ENCODE measurements at places on chromosomes 2 and 18.

DNA sequence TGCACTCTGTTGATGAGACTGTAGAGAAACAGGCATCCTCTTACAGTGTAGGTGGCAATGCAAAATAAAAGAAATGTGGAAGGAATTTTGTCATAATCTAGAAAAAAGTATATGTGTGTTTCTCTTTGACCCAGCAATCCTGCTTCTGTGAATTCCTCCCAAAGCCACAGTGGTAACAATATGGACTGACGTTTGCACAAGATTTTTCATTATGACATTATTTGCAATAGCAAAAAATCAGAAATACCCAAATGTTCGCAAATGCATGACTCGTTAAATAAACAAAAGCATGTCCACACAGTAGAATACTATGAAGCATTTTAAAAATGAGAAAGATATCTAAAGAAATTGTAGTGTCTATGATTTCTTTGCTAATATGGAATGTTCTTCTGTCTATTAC is 255.2 kb upstream of the NRP2 start:
- no peak for DNase-seq

DNA sequence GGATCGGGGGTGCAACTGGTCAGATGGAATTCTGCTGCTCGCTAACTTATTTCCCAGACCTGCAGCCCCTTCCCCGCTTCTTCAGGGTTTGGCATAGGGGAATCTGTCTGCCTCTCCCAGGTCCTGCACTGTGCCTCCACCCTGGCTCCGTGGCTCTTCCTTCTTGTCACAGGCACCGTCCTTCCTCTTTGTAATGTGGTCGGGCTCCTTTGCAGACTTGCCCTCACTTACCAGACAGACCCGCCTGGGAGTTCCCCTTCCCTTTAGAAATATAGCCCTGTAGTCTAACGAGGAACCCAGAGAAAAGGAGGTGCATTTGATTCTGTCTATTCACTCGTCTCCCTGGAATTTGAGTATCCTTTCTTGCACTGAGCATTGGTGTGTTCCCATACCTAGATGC is 63.9 kb upstream of the PAX8 start:
- DNase-seq: no peak

DNA sequence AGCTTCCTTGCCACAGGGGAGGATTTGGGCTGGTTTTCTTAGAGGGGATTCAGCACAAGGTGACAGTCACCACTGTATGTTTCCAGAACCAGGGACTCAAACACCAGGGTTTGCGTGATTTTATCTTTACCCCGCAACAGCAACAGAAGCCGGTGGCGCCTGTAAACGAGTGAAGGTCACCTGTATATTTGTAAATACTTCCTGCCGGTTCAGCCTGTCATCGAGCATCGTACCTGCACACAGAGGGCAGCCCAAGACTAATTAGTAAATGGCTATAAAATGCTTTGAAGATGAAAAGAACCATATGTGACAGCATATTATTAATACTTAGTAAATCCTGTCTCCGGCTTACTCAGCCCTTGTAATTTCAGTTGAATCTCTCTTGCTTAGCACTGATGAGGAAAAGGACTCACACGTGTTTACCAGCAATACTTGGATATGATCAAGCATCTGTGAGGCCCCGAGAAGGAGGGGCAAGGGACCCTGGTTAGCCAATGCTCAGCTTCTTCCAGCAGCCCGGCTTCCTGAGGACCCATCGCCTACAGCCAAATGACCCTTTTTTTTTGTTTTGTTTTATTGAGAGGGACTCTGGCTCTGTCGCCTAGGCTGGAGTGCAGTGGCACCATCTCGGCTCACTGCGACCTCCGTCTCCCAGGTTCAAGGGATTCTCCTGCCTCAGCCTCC is 51.3 kb upstream of the FOSL2 start:
- no peak for DNase-seq

GRCh38 chr2:241957276-241957675 is 87.7 kb downstream of the RTP5 start:
- no peak for DNase-seq

DNA sequence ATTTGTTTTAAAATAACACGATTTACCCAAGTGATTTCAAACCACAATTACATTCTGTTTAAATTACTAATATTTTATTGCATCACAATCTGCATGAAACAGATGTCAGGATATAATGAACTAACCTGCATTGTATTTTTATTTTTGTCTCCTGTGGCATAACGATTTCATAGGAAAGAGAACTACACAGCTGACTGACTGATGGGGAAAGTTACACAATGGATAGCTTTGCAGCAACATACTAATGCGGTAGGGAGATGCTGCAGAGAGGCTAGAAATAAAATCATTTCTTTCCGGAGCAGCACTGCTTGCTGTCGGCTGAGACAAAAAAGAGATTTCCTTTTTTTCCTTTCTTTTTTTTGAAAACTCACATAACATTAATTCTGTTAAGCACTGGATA is 36.9 kb downstream of the SCN1A start:
- DNase-seq: no peak

DNA sequence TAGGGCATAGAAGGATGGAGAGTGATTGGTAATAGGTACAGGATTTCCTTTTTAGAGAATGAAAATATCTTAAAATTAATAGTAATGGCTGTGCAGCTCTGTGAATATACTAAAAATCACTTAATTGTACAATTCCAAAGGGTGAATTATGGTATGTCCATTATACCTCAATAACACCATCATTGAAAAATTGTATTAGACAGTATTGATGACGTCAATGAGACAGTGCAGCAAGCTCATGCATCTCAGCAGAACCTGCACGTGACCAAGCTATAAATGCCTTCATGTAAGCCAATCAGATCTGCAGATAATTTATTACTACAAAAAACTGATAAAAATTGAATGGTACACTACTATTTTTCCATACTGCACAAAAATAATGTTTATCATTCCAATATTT is 354.4 kb upstream of the CDH19 start:
- no peak for DNase-seq

DNA sequence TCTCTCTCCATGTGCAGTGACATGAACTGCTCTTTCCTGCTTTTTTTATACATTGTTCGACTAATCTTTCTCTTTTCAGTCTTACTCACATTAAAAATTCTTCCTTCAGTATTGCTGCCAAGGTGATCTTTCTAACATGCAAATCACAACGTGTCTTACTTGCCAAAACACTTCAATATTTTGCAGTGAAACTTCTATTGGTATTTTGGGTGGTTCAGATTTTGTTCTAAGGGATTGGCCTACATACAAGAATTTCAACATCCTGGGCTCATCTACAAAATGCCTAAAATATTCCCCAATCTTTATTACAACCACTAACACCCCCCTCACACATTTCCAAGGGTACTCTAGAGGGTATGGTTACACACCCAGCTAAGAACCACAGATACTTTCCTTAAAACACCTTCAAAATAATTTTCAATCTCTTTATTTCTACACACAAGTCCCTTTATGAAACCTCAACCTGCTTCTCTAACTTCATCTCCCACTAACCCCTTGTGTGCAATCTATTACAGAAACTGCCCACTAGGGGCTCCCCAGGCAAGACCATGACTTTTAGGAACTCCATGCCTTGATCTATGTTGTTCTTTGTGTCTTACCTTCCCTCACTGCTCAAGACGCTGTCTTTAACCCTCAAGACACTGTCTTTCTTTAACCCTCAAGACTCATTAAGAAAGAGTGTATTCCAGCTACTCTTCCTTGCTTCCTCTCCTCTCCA is 50.9 kb downstream of the COL3A1 start:
- DNase-seq: no peak

DNA sequence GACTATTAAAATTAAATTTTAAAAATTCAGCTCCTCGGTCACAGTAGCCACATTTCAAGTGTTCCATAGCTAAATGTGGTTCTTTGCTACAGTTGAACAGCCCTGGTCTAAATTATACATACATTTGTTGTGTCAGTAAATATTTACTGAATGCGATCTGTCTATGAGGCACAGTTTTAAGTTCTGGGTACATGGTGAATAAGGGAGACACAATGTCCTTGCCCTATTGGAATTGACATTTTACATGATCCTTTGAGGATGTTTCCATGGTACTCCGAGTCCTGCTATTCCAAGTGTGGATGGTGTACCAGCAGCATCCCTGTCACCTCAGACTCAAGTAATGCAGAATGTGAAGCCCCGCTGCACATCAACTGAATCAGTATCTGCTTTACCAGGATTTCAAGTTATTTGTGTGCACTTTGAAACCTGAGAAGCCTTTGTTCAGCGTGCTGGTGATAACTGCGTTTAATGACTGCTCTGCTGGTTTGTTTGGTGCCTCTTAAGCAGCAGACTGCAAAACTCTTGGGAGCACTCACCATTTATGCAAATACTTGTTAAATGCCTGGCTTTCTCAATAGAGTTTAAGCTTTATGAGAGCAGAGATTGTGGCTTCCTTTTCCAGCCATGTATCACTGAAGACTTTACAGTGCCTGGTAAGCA is 1.5 kb downstream of the GALNT1 start:
- no peak for DNase-seq

DNA sequence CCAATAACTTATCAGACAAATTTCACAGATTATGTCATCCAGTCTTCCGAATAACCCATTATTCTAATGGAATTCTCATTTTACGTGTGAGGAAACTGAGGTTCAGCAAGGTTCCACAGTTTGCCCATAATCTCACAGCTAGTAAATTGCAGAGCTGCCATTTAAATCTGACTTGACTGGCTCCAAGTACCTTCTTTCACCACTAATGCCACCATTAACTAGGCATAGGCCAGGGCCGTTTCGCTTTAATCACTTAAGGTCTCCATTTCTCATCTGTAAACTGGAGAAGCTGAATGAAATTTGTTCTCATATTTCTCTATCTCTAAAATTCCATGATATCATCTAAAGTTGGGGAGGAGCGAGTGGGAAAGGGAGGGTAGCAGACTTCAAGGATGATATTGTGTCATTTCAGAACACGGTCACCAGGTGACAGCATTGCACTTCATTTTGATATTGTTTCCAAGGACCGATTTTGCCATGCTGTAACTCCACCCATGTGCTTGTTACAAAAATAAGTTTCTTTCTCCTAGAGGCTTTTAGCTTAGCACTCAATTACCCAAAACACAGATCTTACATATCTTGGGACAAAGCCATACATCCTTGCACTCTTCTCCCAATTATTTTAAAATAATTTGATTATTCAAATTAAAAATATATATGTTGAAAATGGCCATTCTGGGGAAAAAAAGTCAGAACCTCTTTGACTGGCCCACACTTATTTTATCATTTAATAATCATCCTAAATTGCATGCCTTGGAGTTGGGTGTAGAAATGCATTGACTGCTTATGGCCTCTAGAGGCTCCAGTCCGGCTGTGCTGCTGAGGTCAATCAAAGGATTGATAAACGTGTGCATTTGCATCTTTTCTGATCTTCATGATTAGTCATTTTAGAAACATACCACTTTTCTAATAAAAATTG is 123.8 kb downstream of the AKAIN1 start:
- peak; percentile 7 for DNase-seq

GRCh38 chr2:30444273-30444672 is 2.8 kb upstream of the LCLAT1 start:
- DNase-seq: no peak

GRCh38 chr2:227479865-227480475 is 8.0 kb downstream of the AGFG1 start:
- no peak for DNase-seq

DNA sequence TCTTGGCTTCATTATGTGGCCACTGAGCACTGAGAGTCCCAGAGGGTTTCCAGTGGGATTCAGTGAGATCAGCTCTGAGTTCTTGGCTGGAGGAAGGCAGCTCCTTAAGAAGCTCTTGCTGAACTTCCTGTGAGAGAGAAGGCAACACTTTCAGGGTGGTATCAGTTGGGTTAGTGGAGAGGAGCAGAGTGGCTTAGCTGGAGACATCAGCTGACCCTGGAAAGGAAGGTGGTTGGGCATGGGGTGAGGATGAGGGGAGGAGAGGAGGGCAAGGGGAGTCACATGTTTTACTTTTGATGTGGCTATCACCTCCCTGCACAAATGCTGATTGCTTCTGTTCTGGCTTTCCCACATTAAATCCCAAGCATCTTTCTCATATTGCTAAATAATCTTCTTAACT is 95.1 kb downstream of the ACOXL start:
- no peak for DNase-seq

- DNase-seq: no peak
Observed at GRCh38 chr2:56369316-56369715, 185.5 kb downstream of the CCDC85A start.

- no peak for DNase-seq
Observed at GRCh38 chr2:46715541-46715940, 200.1 kb downstream of the MCFD2 start.

DNA sequence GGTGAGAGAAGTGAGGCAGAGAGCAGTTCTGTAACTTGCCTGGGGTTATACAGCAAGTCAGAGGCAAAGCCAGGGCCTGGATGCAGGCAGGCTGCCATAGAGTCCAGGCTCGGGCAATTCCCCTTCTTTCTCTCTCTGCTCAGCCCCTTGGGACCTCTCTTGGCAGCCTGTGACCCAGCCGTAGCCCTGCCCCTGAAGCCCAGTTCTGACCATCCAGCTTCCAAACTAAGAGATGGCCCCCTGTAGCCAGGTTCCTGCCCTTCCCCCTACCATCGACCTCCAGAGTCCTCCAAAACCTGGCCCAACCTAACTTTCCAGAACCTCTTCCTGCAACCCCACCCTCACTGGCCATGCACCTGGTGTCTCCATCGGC is 201.2 kb downstream of the CTIF start:
- DNase-seq: no peak

DNA sequence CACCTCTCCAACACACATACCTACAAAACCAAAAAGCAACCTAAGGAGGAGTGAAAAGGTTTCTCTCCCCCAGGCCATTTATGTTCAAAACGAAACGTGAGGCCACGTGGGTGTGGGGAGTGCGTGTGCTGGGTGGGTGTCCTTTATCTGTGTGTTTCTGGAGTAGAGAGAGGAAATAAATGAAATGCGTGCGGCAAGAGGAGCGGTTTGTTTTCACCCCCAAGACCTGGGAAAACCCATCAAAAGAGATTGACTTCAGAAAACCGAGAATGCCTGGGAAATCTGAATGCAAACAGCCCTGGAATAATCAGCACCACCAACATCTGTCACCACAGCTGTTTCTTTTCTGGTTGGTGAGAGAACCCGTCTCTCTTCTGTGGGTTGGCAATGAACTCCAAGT is 137.4 kb downstream of the INSIG2 start:
- no peak for DNase-seq

DNA sequence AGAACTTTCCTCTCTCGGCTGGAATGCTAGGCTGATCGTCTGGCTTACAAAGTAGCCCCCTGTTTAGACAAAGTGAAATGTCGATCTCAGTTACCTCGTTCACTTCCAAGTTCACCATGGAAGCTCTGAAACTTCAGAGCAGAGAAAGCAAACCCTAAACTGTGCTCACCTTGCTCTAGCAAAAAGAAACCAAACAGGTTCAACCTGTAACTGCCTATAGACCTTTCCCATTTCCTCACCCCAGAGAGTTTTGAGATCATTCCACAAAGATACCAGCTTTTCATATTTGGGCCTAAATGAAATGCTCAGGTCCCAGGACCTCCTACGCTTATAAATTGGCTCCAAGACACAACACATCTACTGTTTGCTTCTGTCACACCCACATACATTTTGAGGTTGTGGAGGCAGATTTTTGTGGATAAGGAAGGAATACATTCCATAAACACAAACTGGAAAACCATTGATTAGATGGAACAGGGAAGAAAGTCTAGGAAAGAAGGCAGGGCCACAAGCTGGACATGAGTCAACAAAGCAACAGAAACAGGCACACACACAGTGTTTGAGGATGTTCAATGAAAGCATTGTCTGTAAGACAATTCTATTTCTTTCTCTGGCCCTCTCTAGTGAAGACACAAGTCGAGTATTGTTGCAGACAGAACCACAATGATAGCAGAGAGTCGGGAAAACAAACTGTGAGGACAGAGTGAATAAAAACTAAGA is 52.8 kb upstream of the TGIF1 start:
- DNase-seq: no peak

Data from stimulated activated CD4-positive, alpha-beta T cell treated with anti-CD3 and anti-CD28 coated beads, Interleukin-1b, Interleukin-23, amount 100 ng/mL, for 1 hour (primary cell).